ENCODE measurements at places on chromosomes 7 and 10.

DNA sequence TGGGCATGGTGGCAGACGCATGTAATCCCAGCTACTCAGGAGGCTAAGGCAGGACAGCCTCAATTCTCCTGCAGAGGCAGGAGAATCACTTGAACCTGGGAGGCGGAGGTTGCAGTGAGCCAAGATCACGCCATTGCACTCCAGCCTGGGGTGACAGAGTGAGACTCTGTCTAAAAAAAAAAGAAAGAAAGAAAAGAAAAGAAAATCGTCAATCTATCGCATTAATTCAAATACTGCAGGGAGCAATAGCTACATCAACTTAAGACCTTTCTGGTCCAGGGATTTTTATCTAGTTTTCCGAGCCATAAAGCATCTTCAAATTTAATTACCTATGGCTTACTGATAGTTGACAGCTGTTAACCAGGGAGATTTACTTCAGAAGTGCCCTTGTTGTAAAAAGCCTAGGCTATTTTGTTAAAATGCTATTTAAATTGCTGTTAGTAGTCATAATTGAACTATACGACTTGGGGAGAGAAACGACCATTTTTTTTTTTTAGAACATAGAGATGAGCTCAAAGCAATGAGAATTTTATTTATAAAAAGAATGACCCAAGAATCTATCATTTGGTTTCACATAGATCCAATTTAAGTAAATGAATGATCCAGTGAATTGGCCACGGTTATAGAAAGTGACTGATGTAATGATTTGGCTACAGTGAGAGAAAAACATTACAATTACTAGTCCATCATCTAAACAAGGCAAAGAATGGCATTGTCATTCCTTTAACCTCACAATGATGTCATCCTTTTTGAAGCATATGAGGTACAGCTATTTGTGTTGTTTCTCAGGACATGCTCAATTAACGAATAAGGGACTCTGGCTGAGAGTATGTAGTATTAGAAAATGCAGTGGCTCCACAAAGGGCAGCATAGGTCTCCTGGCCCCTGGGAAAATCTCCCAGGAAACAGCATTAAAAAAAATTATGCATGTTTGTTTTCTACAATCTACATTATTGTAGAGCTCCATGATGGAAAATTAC lies 85.3 kb downstream of the SEMA3C start:
- DNase-seq = no peak

DNA sequence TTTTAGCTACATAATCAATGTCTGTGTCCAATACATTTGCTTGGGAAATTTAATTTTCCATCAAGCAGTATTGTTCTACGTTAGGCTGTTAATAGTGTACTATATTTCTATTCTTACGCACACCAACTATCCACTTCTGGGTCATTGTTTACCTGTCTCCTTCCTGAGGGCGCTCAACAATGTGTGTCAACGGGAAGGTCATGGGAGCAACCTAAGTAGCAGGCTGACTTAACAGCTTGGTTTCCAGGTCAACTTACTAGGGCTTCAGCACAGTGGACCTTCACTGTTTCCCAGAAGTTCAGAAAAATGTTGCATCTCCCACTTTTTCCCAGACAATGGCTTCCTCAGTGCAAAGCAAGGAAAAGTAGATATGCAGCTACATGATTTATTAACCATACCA lies 13.7 kb downstream of the THSD7A start:
- DNase-seq = peak; percentile 25

DNA sequence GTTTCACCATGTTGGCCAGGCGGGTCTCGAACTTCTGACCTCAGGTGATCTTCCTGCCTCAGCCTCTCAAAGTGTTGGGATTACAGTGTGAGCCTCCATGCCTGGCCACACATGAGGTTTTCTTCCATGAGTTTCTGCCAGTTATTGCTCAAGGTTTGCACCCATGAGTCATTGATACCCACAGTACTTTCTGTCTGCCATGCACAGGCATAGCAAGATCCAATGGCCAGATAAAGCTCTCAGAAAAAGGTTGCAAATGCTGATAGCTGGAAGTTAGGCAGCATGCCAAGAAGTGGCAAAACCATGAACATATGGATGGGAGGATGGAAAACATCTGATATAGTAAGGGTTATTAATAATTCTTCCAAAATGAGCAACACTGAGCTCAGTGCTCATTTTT lies 298.7 kb upstream of the NRG3 start:
- DNase-seq = no peak

GRCh38 chr10:79347894-79348639 lies 798 bp downstream of the PPIF start:
- no peak for DNase-seq

- no peak for DNase-seq
These were observed 3.4 kb upstream of the SLC18A2 start for GRCh38 chr10:117237401-117237991.

- DNase-seq = no peak
These were observed 30.4 kb upstream of the PPIF start for GRCh38 chr10:79316671-79317431.

- DNase-seq = no peak
These were observed 63.5 kb downstream of the GRK5 start for GRCh38 chr10:119270762-119271366.

- DNase-seq = no peak
These were observed 67.9 kb upstream of the HECW1 start for GRCh38 chr7:43044511-43044910.

DNA sequence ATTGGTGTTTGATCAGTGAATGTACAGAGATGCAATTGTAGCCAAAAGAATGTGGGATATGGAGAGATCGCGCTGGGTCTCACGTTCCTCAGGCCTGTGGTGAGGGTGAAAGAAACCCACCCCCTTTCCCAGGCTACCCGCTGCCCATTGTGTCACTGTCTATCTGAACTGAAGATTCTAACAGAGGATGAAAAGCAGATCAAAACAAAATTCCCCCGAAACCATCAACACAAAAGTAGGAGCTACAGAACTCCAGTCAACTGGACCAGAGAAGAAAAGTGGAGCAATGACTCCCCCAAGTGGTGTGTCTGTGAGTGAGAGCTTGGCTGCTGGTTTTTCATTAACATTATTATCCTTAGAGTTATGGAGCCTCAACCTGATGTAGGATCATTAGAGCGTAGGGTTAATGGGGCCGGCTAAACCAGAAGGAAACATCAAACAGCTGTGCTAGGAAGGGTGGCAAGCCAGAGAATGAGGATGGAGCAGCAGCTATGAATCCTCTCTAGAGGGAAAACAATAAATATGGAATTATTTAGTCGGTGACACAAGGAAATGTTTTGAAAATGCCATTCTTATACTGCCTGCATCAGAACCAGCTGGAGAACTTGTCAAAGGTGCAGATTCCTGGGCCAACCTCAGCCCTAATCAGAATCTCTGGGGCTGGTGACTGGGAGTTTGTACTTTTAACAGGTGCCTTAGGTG lies 38.3 kb downstream of the AKR1B1 start:
- no peak for DNase-seq

GRCh38 chr10:30098629-30099028 lies 39.2 kb upstream of the JCAD start:
- DNase-seq = no peak

DNA sequence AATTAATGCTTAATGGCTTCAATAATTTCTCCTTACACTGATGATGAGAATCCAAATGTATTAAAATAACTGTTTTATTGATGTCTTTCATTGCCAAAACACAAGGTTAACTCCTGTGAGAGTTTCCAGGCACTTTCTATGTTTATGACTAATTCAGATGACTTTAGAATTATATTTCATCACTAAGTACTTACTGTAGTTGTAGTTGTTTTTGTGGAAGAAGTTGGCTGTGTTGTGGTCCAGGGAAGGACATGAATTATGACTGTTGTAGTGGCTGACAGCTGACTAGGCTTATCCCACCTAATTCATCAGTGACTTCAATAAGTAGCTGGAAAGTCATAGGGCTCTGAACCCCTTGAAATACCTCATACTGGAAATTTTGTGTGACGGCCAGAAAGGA lies 254.8 kb downstream of the HGF start:
- no peak for DNase-seq

GRCh38 chr7:112383671-112384417 lies 66.4 kb upstream of the IFRD1 start:
- no peak for DNase-seq

DNA sequence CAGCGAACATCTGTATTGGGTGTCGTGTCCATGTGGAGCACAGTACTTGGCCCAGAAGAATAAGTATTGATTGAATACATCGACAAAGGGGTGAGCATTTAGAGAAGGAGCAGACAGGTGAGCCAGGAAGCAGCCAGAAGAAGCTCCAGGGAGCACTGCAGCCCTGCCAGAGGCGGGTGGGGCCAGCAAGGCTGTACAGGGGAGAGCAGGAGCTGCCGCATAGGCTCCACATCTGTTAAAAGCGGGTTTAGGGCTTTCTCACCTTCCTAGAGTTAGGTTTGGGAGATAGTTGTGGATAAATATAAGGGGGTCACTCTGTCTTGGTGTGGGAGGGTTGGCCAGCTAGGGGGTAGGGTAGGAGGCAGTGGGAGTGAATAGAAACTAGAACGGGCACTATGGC lies 1.3 kb upstream of the CPA1 start:
- no peak for DNase-seq

DNA sequence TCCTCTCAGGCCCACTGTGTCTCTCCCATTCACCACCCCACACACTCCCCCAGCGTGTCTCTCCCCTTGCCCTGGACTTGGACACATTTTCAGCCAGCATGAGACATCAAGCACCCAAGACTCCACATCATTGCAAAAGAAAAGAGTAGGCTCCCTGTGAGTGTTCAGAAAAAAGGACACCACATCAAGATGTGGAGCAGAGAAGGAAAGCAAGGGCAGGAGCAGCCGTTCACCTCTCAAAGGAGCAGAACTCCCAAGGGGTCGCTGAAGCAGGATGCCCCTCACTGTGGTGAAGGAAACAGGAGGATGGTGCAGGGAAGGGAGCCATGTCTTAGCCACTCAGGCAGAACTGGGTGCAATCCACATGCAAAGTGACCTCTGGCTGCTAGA lies 89.9 kb upstream of the MACROH2A2 start:
- DNase-seq = no peak

DNA sequence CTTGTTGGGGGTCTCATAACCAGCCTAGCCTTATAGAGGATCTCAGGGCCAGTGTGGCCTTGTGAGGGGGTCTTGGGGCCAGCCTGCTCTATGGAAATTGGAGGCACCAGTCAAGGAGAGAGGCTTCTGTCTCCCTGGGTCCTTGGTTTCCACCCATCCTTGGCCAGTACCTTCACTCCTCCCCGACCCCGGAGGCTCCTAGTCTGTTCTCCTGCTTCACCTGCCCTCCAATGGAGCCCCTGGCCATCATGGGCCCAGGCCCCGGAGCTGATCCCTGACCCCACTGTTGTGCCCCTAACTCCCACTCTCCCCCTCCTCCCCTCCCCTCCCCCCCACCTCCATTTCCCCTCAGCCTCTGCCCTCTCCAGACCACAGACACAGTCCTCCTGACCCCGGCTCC lies 29.7 kb downstream of the RASGEF1A start:
- no peak for DNase-seq

GRCh38 chr10:122056431-122057094 lies 67.6 kb downstream of the TACC2 start:
- no peak for DNase-seq

- DNase-seq = peak; percentile 46
These were observed 72.8 kb downstream of the CCNY start for GRCh38 chr10:35409094-35409582.

GRCh38 chr10:33810986-33811385 lies 476.5 kb upstream of the NRP1 start:
- DNase-seq = no peak

DNA sequence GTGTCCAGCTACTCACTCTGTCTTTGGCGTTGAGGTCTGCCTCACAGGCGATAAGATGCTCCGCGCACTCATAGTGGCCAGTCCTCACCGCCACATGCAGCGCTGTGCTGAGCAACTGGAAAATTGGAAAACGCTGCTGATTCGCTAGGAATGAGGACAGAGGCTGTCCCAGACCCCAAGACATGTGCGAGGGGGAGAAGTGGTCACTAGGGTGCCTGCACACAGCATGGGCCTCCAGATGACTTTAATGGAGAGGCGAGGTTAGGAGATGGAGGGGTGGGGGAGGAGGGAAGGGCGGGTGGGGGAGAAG lies 5.2 kb downstream of the ANKRD1 start:
- no peak for DNase-seq

DNA sequence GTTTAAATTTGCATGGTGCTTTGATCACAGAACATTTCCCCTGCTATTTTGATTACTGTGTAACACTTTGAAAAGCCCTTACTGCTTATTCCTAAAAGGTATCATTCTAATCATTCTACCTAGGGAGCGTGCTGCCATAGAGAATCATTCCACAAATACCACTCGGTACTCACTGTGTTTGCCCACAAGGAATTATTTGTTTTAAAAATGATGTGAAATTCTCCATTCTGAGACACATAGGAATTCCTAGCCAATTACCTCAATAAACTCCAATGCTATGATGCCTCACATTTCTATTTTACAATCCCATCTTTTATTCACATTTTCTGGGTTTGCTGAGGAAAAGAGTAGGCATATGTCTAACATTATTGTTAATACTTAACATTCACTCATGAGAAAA lies 16.2 kb upstream of the TES start:
- no peak for DNase-seq

GRCh38 chr10:12633776-12634620 lies 284.7 kb downstream of the CAMK1D start:
- DNase-seq = peak; percentile 23

- no peak for DNase-seq
These were observed 145.7 kb upstream of the CHST15 start for GRCh38 chr10:124239134-124239533.

DNA sequence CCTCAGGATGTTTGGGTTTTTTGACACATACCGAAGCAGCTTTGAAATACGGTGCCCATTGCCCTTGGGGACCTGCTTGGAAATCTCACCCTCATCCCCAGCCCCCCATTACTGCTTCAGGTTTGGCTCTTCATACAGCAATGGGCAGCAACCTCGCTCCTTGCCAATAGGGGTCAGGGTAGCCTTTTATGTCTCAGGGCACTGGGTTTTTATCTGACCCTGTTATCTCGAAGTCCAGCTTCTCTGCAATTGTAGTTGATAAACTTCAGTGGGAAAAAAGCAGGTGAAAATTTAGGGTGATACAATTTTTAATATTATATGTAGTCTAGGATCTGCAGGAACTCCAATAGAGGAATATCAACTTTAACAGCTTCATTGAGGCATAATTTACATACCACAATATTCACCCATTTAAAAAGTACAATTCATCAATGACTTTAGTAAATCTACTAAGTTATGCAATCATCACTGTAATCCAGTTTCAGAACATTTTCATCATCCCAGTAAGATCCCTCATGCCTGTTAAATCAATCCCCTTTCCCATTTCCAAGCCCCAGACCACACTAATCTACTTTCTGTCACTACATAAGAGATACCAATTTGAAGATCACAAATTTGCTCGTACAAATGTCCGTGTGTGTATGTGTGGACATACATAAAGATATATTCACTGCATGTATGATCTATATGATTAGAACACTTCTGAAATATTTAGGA lies 386.2 kb downstream of the KCNMA1 start:
- DNase-seq = no peak

DNA sequence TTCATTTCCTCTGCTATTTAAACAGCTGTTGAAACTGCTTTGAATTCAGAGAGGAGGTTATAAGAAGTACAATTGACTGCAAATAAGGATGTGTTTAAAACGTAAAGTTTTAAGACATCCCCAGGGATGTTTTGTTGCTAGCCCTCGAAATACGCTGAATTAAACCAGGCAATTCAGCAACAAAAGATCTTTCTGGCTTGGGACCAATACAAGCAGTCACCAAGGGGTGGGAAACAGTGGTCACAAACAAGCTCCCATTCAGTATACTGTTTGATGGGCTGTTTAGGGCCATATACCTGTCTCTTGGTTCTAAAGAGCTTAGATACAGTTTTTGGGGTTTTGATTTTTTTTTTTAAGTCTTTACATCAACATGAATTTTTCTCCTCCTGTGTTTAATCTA lies 446.3 kb upstream of the POT1 start:
- DNase-seq = no peak
